ENCODE measurements at places on chromosomes 2 and 18.

DNA sequence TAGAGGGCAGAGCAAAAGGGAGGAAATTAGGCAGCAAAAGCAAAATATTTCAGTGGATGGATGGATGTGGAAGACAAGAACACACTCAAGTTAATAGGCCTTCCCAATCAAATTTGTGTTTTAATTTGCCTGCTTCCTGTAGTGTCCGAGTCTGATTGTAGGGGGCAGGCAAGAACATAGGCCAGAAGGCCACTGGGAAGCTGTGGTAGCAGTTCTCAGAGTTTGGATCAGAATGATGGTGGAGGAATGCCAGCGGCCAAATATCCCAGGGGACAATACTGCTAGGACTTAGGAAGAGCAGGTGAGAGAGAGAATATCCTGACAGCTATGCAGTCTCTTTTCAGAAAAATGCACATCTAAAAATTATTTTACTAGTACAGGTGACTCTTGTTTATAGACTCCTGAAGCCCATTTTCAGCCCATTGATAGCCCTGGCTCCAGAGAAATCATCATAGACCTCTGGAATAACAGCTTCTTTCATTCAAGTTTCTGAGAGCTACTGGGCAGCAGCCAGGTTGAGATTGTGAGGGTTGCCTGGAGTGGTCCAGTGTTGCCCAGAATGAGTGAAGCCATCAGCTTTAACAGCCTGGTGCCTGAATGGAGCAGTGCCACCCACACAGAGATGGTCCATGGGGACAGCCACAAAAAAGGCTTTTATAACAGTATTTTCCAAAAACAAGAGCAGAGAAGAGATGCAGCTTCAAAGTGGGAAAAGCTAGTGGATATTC lies 19.1 kb upstream of the SERPINE2 start:
- no peak for DNase-seq

GRCh38 chr18:76679945-76680344 lies 142.4 kb upstream of the ZNF236 start:
- no peak for DNase-seq

- no peak for DNase-seq
These were observed 37.4 kb upstream of the RAPGEF4 start for GRCh38 chr2:172698041-172698863.

DNA sequence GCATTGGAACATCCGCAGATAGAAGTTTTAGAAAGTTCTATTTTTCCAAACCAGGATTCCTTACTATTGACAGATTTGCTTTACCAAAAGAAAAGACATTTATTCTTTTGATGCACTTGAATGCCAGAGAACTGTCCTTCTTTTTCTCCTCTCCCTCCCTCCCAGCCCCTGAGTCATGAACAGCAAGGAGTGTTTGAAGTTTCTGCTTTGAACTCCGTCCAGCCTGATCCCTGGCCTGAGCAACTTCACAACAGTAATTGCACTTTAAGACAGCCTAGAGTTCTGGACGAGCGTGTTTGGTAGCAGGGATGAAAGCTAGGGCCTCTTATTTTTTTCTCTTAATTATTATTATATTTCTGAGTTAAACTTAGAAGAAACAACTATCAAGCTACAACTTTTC lies 33.6 kb downstream of the APCDD1 start:
- DNase-seq, result no peak

DNA sequence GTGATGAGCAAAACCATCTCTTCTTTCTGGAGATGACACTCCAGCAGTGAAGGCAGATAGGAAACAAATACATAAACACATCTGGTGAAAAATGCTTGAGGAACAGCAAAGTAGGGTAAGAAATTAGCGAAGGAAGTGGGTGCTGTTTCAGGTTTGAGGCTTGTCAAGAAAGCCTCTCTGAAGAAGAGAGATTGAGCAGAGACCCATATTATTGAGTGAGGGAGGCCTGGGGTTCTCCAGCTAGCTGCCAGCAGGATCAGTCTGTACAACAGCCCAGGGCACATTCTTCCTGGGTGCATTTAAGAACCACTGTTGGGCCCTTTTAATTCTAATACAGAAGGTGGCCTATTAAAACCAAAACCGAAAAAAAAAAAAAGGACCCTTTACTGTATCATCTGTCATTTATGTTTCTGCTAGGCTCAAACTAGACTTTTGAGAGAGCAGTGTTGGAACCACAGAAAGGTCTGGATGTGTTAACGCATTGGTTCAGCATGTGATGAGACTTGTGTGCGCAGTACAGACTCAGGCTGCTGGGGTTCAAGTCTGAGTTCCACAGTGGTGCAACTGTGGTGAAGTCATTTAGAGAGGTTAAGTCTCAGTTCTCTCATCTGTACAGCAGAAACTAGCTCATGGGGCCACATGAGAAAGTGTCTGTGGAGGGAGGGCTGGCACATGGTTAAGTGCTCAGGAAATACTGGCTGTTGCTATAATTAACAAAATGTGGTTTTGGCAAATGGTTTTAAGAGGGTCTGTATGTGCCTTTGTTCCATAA lies 28.9 kb downstream of the MGAT5 start:
- DNase-seq, result no peak

DNA sequence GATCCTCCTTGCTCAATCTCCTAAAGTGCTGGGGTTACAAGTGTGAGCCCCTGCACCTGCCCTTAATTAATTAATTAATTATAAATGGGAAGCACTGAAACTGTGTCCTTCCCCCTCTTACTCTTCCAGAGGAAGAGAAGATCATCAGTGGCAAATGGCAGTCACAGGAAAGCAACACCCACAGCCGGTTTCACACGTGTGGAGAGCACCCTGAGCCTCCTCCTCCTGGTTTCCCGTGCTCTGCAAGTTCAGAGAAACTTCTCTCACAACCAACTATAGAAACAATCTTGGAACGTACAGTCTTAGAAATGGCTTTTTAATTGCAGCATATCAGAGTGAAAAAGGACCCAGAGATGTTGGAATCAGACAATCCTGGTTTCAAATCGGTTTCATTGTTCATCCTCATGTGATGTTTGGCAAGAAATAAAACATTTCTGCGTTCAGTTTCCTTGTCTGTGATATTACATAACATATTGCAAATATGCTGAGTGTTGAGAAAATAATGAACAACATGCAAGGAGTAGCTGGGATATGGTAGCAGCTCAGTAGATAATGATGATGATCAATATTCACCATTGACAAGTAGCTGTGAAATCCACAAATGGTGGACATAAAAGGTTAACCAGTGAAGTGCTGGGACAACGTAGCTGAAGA lies 141.0 kb upstream of the KCTD1 start:
- no peak for DNase-seq

GRCh38 chr2:239548451-239548871 lies 147.6 kb upstream of the HDAC4 start:
- DNase-seq, result peak; percentile 20

DNA sequence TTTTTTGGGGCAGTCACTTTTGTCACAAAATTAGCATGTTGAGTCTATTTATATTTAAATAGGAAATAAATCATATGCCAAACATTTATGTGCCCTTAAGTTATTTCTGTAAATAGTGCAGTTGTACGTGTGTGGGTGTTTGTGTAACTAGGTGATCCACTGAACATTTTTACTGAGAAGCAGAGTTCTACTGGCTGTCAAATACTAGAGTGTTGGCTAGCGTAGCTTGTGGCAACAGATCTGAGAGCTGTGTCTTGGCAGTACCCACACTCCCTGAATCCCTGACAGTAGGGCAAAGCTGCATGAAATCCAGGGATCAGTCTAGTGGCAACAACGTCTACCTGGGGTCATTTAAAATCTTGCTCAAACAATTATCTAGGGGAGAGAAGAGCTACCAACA lies 273.1 kb upstream of the SLC8A1 start:
- no peak for DNase-seq

DNA sequence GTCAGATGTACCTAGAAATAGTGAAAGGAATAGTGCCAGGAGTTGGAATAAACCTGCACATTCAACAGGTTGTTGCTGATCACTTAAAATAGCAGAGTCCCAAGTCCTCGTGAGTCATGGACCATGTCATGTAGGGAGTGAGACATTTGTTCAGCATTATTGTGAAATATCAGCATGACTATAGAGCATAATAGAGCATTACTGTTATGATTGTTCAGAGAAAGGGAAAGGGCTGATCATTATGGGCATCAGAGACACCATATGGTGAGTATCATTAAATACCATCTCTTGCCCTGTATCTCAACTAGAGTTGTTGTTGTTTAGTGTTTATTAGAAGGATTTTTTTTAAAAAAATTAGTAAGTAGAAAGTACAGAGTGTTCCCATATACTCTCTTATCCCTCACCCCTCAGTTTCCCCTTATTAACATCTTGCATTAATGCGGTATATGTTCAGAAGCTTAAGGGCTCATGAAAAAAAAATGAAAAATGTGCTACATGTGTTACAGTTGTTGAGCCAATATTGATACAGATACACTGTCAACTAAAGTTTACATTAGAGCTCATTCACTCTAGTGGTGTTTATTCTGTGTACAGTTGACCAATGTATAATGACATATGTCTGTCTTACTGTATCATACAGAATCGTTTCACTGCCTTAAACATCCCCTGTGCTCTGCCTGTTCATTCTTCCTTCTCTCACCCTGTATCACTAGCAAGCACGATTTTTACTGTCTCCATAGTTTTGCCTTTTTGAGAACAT lies 5.7 kb downstream of the ELAC1 start:
- no peak for DNase-seq

DNA sequence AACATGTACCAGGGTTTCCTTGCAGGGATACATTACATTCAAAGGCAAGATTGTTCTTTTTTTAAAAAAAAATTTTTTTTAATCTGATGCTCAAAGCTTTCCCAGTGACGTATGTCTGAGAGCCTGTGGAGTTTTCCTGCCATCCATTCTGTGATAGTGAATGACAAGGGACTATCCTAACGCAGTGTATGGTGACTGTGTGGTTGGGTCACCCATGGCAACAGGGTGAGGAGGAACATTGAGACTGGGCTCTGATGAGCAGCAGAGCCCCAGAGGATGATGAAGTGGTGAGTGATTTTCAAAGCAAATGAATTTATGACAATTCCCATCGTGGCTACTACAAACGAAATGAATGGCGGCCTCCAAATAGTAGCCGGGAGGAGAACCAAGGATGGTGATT lies 28.6 kb upstream of the CTAGE1 start:
- DNase-seq, result no peak

DNA sequence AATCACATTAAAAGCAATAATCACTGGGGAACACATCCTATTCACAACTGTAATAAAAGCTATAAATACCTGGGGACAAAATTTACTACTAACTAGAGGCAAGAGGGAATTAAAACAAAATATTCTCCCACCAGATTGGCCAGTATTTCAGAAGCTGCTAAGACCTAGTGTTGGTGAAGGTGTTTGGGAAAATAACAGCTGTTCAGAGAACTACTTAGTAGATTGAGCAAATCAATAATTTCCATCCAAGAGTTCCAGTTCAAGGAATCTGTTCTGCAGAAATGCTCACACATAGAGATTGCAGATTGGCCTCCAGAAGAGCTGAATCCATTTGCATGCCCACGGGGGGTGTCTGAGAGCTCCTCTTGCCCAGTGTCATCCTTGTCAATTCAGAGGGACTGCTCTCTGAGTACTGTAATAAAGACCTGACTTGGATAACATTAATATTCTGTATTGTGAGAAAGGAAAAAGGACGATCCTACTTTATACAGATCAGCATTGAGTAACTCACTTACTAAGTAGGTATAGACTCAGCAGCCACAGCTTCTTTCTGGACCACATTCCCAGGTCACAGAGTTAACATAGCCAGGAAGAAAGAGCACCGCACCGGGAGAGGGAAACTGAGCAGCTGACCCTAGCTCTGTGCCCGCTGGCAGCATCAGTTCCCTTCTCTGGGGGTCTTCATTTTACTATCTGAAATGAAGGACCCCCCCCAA lies 5.6 kb downstream of the TUBB6 start:
- no peak for DNase-seq

- no peak for DNase-seq
These were observed 79.0 kb upstream of the NOSTRIN start for GRCh38 chr2:168723275-168723899.

- no peak for DNase-seq
These were observed 32.1 kb upstream of the SCG2 start for GRCh38 chr2:223634238-223634637.

- DNase-seq, result no peak
These were observed 56.4 kb upstream of the RBM44 start for GRCh38 chr2:237742191-237742590.

- no peak for DNase-seq
These were observed 117.1 kb downstream of the RAD51AP2 start for GRCh38 chr2:17401096-17401495.

- DNase-seq, result no peak
These were observed 58.4 kb downstream of the LRATD1 start for GRCh38 chr2:14690926-14691325.

DNA sequence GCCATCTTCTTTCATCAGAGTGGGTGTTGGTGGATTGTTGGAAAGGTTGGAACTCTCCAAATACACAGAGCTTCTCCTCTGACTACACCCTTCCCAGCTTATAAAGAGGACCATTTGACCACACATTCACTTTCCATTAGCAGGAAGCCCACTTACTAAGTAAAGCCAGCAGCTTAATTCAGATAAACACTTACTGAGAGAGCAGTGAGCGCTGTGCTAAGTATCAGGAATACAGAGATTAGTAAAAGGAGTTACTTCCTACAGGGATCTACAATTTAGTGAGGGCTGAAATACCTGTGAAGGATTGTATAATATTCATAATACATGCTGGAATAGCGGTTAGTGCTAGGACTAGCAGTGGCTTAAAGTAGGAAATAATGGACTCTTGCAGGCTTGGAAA lies 343.0 kb downstream of the NYAP2 start:
- no peak for DNase-seq

DNA sequence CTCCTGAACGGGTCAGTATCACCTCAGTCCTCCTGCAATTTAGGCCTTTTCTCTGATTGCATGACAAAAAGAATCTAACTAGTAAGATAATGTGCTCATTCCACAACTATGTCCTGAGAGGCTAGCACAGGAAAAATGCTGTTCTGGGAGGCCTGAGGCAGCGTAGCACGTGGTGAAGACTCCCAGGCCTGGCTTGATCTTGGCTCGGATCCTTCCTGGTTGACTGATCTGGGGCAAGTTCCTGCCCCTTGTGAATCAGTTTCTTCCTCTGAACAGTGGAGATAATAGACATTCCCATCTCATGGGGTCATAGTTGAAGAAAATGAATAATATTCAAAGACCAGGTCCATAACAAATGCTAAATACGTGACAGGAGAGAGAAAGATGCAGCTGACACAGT lies 12.3 kb downstream of the FBLN7 start:
- no peak for DNase-seq

- no peak for DNase-seq
These were observed 764.7 kb downstream of the SATB2 start for GRCh38 chr2:198692907-198693510.

DNA sequence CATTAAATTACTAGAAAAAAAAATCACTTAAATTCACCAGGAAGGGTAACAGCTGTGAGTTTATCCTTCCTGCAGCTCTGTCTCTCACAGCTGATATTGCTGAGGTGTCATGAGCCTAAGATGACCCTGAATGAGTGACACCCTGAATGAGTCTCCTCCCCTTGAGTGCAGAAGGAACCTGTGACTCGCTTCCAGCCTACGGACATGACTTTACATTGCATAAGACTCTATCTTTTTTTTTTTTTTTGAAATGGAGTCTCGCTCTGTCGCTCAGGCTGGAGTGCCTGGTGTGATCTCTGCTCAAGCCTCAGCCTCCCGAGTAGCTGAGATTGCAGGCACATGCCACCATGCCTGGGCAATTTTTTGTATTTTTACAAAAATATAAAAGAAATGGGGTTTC lies 14.1 kb downstream of the MRO start:
- no peak for DNase-seq

GRCh38 chr2:198127627-198128026 lies 323.2 kb downstream of the PLCL1 start:
- DNase-seq, result peak; percentile 6

GRCh38 chr2:160884056-160884455 lies 276.2 kb upstream of the TANK start:
- no peak for DNase-seq
